ENCODE measurements at places on chromosomes 6 and 20.

GRCh38 chr6:56507517-56507916, 135.2 kb downstream of the DST start:
- no peak for DNase-seq

GRCh38 chr6:20640181-20640580, 105.9 kb downstream of the CDKAL1 start:
- no peak for DNase-seq

DNA sequence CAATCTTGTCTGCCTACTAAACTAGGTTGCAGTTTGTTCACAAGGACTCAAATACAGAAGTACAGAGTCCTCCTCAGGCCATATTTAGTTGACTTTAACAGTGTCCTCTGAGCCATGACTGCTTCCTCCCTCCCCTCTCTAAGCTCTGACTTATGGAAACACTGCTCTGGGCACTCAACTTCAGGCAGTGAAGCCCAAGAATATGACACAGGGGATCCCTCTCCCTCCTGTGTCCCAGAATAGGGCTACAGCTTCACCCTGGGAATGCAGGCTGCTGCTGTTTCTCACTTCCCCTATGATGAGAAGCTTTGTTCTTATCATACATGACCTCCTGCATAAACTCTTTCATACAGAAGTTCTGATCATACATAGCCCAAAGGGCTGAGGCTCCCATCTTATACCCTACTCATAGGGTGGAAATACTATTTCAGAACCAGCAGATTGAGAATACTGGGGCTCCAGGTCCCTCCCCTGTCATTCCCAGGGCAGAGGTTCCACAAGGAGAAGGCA, 97.3 kb upstream of the UST start:
- no peak for DNase-seq

GRCh38 chr20:2839732-2840137, 720 bp downstream of the PCED1A start:
- no peak for DNase-seq

DNA sequence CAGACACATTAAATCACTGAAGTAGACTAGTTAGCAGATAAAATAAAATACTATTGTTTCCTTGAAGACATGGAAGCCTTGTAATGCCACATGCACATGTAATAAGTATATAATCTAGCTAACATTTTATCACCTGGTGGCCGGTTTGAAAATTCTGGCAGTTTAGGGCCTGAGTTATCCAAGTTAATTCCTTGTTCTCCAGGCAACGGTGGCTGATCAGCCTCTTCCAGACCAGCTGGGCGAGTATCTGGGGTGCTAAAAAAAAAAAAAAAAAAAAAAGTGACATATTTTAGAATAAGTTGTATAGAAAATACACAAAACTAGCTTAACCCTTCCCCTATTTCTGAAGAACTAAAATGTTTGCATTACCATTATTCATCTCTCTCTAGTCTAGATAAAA, 42.5 kb downstream of the TP53INP2 start:
- no peak for DNase-seq

DNA sequence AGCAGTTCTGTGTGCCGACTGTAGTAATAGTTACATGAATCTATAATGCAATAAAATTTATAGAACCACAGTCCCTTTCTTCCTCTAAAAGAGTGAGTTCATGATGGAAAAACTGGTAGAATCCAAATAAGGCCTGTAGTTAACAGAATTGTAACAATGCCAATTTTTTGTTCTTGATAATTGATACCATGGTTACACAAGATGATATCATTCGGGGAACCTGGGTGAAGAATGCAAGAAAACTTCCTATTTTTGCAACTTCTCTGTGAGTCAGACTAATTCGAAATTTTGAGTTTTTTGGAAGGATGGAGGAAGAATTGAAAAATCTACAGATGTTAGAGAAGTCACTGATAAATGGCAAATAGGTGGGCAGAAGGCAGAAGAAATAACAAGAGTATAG, 381.8 kb downstream of the CDKAL1 start:
- no peak for DNase-seq

DNA sequence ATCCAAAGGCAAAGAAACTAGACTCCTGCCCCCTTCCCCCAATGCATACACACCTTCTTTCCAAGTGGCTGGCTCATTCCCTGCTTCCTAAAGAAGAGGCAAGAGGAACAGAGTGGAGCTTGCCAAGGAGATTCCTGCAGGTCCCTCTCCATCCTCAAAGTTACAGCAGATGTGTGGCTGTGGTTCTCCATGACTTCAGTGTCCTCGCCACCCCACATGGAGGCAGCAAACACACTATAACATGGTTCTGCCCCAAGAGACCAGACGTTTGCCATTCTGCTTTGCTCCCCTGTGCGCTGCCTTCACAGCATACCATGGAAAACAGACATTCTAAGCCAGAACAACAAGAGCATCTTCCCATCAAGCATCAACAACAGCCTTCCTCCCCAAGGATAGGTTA, 84.4 kb downstream of the BACH2 start:
- DNase-seq, result no peak

DNA sequence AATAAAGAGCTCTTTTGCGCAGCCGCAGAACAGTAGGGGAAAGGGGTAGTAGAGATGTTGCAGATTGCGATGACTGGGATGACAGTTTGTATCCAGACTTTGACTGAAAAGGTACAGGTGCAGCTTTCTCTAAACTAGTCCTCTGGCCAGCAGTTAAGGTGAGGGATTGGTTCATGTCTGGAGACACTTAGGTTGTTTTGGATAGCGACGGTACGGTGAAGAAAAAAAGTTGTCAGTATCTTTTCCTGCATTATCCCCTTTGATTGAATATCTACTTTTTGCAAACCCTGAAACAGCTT, 537 bp downstream of the PRR3 start:
- no peak for DNase-seq

- no peak for DNase-seq
Measured at GRCh38 chr6:6803180-6803977, 214.9 kb downstream of the LY86 start.

- no peak for DNase-seq
Measured at GRCh38 chr20:34066476-34067090, 45.5 kb downstream of the EIF2S2 start.

DNA sequence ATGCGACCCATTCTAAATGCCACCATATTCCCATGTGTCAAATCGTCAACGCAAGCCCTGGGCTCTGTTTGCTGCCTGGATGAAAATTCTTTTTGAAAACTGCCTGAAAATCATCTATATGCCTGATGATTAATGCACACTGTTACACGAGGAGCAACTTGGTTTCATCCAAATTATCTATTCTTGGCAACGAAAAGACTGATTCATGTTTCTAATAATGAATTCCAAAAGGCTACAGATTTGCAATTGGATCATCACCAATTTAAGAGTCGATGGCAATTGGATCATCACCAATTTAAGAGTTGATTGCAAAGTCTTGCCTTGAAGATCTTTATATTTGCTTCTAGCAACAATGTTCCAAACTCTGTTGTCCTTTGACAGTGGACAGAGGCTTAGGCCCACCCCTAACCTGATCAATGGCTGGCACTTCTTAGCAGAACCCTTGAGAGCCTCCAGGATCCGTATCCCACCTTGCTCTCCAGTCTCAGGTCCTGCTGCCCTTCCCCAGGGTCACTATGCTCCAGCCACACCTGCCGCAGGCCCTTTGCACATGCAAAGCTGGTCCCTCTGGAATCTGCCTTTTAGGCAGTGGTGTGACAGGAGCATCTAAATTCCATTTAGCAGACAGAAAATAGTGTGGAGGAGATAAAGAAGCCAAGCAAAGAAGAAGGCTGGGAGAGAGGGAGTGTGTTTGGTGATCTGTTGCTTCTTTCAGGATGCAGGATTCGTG, 460.9 kb upstream of the SULF2 start:
- no peak for DNase-seq

GRCh38 chr6:161526794-161527193, 252.9 kb upstream of the AGPAT4 start:
- no peak for DNase-seq

DNA sequence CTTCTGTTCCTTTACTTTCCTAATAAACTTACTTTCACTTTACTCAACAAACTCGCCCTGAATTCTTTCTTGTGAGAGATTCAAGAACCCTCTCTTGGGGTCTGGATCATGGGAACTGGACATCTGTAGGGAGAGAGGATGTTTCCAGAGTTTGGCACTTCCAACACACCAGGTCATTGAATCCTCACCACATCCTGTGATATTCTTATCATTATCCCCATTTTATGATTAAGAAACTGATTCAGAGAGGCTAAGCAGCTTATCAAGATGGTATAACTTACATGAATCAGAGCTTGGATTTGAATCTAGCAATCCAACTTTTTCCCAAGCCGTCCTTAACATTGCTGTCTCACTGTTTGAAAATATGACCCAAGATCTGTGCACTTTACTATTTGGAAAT, 15.5 kb downstream of the PPIL6 start:
- no peak for DNase-seq

- no peak for DNase-seq
Measured at GRCh38 chr6:36688063-36688738, 9.4 kb upstream of the RAB44 start.

GRCh38 chr6:16836144-16836981, 75.1 kb upstream of the ATXN1 start:
- no peak for DNase-seq

DNA sequence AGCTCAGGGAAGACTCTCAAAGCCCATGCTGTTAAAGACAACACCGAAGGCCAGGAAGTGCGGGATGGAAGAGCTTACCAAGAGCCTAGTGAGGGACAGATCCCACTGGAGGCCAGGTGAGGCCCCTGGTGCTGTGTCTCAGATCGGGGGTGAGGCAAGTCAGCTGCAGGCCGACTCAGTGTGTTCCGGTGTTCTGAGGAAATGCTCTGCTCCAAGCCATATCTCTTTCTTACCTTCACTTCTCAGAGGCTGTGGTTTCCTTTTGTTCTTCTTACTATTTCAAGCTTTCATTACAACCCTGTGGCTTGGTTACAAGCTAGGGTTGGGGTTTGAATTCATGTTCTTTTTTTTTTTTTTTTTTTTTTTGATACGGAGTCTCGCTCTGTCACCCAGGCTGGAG, 114.3 kb upstream of the ZFP64 start:
- DNase-seq, result no peak

GRCh38 chr6:392441-393390, 1.2 kb downstream of the IRF4 start:
- DNase-seq, result peak; percentile 62

- no peak for DNase-seq
Measured at GRCh38 chr6:132598473-132598872, 8.9 kb upstream of the TAAR5 start.

- DNase-seq, result no peak
Measured at GRCh38 chr20:21229163-21229562, 74.0 kb upstream of the XRN2 start.

GRCh38 chr20:58023346-58023745, 205.1 kb downstream of the ANKRD60 start:
- no peak for DNase-seq

- no peak for DNase-seq
Measured at GRCh38 chr6:15152700-15153099, 93.2 kb upstream of the JARID2 start.

GRCh38 chr20:8780915-8781314, 288.0 kb upstream of the PLCB4 start:
- no peak for DNase-seq

- DNase-seq, result no peak
Measured at GRCh38 chr6:134850721-134851305, 99.1 kb downstream of the ALDH8A1 start.

DNA sequence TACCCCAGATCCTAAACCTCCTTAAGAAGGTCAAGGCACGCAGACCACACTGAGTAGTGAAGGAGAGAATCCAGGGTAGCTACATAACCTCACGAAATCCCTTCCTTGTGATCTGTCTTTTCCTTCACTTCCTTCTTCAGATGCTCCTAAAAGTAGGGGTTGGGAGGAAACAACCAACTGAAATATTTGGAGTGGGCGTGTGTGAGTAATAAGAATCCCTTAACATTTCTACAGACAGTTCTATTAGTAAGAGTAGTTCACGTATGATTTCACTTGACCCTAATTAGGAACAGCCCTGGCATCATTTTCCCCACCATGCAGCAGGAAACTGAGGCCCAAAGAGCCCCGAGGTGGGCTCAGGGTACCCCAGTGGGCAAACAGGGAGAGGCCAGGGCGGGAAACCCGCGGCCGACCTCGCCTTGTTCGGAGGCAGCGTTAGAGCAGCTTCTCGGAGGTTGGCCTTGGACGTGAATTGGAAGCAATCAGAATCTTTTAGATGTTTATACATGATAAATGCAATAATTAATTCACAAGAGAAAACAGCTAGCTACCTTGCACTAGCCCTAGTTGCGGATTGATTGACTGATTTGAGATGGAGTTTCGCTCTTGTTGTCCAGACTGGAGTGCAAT, 859 bp upstream of the RAE1 start:
- DNase-seq, result no peak

- no peak for DNase-seq
Measured at GRCh38 chr20:6765469-6766058, 1.9 kb upstream of the BMP2 start.

- DNase-seq, result no peak
Measured at GRCh38 chr6:150238336-150238741, 95.5 kb downstream of the PPP1R14C start.

GRCh38 chr6:52994031-52994838, 849 bp downstream of the GSTA4 start:
- DNase-seq, result no peak

- no peak for DNase-seq
Measured at GRCh38 chr6:13278164-13278563, 50.2 kb downstream of the TBC1D7 start.

Data from glutamatergic neuron (in vitro differentiated cells).